Epithelial cell of proximal tubule (primary cell): ENCODE measurements at places on chromosomes 1 and 21. TPM values are rescaled to one million over a fixed set of nuclear protein-coding genes. Genes with fewer than 3 reads are reported as not detected.

- no peak for DNase-seq
These were observed 37.0 kb upstream of the MPC2 start for GRCh38 chr1:167973832-167974231.

GRCh38 chr21:42654179-42654912 is 925 bp downstream of the PDE9A start:
- no peak for DNase-seq

DNA sequence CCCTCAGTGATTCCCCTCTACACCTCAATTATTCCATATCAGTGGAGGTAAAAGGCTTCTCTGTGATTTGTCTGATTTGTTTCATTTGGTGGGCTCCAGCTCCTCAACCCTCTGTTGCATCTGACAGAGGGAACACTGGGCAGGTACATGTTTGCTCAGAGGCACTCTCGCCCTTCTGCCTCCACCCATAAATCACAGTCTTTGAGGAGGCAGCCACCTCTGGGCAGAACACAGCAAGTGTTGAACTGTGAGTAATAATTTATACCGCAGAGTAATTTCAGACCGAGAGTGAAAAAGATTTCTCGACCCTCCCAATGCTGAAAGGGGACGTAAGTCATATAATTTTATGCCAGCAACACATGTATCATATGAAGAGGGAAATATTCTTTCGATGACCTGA is 330.1 kb upstream of the PBX1 start:
- DNase-seq: no peak

DNA sequence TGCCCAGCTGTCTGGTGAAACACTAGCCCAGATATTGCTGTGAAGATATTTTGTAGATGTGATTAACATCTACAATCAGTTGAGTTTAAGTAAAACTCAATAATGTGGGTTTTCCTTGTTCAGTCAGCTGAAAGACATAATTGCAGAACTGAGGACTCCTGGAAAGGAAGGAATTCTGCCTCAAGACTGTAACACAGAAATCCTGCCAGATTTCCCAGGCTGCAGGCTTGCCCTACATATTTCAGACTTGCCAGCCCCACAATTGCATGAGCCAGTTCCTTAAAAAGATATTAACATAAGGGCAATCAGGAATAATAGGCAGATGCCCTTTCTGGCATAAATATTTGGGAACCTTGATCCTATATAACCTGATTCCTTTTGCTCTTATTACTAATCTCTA is 14.2 kb upstream of the NIBAN1 start:
- DNase-seq: no peak

DNA sequence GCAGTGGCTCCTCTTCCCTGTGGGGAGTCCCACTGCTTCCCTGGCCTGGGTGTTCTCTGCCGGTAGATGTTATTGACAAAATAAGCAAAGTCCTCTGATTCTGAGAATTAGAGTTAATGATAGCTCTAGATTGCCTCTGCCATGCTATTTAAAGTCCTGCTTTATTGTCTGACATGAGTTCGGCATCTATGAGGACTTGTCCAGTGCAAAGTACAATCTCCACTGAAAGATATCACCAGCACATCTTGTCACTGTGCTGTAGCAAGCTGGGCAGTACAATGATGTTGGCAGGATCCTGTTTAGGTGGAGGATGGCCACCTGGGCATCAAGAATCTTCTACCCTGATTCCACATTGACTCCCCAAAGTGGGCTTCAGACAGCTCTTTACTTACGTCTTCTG is 54.0 kb upstream of the ATP5PO start:
- no peak for DNase-seq

GRCh38 chr1:248862695-248862997 is 3.8 kb upstream of the ZNF692 start:
- no peak for DNase-seq

- no peak for DNase-seq
These were observed 73.0 kb downstream of the DAP3 start for GRCh38 chr1:155761736-155762405.

GRCh38 chr21:37220433-37220980 is 46.6 kb downstream of the VPS26C start:
- DNase-seq: no peak

DNA sequence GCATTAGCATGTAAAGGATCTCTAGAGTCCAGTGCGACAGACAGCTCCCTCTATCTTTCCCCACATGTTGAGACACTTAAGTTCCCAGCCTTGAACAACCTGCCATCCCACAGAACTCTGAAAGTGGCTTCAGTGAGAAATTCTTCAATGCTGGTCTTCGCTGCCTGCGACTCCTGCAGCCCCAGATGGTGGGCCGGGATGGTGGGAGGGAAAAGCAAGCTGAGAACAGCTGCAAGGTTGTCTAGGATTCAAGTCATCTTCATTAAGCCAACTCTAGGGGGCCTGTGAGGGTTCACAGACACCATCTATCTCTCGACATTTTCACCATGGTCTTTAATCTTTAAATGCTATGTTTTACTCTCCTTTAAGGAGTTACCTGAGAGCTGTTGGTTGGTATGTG is 185.5 kb upstream of the C1orf174 start:
- no peak for DNase-seq

- DNase-seq: no peak
These were observed 55.0 kb downstream of the ALG14 start for GRCh38 chr1:95017775-95018174.

DNA sequence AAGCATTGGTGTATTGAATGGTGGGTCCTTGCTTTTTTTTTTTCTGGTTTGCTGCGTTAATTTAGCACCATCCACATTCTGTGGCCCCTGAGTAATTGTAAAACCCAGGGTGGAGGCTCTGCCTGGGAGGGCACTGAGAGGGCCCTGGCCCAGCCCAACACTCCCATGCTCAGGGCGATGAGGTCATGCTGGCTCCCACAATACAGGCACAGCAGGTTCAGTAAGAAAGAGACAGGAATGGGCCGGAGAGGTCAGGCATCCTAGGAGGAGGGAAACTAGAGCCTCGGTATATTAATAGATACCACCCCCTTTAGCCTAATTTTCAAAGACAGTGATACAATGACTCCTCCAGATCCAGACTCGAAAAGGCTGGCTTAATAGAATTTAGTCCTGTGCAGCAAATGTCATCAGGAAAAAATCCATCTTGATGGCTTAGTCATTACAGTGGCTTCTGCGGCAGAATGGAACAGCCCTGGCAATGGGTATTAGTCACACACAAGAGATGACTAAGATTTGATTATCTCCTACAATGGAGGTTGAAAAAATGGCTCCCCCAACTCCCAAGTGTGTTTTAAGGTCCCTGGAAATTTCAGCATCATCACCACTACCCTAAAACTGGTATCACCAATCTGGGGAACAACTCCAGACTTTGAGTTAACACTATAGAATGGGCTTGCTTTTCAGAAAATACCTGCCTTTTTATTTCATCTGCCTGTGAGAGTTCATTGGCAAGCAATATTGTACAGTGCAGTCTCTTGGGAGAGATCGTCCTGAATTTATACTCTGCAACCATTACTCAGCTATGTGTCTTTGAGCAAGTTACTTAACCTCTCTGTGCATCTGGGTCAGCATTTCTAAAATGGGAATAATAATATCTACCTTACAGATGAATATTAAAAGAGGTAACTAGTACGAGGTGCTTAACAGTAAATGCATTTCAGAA is 43.9 kb upstream of the LYST start:
- peak; percentile 96 for DNase-seq

DNA sequence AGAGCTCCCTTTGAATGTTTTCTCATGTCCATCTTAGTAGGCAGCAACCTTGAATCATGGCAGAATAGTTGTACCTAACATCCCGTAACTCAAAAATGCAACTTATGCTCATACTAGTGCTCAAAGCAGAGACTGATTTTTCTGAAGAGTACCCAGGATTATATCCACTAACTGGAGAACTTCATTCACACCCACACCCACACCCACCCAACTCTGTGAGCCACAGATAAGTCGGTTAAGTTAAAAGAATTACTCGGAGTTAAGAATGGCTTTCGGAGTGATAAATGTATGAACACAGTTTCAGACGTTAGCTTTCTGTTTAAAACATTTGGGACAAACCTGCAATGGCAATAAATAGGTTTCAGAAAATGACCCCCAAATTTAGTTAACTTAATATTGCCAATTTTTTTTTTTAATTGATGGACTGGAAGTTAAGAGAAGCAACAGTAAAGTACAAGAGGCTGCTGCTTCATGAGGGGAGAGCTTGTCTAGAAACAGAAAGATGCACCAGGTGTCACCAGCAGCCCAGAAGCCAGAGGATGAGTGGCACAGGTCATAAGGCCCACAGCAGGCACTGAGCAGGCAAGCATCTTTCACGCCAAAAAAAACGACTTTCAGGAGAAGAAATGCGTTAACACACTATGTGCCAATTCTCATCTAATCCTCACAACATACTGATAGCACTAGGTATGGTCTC is 48.4 kb upstream of the C1orf198 start:
- DNase-seq: no peak

GRCh38 chr1:51499694-51500093 is 19.4 kb downstream of the EPS15 start:
- DNase-seq: no peak

DNA sequence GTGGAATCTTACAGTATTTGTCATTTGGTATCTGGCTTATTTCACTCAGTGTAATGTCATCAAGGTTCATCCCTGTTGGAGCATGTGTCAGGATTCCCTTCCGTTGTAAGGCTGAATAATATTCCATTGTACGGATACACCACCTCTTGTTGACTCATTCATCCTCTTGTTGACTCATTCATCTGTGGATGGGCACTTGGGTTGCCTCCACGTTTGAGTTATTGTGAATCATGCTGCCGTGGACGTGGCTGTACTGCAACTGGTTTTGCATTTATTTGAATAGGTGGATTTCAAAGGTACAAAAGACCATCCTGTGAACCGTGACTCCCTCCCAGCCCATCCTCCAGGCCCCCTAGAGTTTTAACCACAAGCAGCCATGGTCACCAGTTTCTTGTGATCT is 11.9 kb upstream of the TCP10L start:
- peak; percentile 89 for DNase-seq

DNA sequence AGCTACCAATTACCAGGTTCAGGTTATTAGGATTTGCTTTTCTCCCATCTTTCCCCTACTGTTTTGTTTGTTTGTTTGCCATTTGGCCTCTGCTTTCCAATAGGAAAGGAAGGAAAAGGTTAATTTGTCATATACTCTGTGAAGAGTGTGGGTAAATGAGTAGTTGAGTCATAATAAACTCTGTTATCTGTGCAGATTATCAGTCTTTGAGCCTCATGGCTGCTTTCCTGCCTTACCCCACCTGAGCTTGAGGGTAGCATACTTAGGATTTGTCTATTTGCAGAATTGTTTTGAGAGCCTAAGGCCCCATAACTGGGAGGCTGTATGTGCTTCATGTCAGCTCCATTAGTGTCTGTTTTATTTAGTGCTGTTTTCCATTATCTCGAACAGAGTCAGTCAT is 32.9 kb upstream of the SNX27 start:
- no peak for DNase-seq

DNA sequence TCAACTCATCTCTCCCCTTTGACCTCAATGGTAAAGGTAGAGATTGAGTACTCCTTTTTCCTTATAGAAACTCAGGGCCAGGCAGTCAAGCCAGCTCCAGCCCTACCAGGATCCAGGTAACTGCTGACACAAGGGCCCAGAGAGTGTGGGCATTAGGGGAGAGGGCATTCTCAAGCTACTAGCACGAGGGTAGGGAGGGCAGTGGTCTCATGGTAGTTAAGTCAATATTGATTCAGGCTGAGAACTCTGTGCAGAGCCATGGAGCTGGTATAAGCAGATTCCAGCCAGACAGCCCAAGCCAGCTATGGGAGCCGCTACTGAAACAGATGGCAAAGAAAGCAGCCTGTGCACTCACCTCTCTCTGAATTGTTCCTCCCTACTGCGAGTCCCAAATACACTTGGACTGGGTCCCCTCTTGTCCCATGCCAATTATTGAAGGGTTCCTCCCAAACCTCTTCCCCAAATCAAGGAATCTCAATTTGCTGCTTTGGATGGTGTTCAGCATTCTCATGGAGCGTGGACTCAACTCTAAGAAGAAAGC is 2.8 kb downstream of the PI4KB start:
- DNase-seq: no peak

DNA sequence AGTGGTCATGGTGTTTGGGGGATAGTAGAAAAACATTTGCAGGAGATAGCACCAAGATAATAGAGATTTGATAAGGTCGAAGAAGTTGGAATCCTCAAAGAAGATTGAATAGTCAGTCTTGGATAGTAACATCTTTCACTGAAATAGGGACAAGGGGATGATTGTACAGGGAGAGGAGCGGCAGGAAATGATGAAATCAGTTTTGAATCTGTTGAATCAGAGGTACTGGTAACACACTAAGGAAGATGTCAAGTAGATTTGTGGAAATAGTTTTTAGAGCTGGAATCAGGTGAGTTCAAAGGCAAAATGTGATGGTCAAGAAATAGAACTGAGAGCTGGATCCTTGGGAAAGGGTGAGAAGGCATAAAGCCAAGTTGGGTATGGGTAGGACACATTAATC is 26.5 kb downstream of the CAP1 start:
- no peak for DNase-seq

DNA sequence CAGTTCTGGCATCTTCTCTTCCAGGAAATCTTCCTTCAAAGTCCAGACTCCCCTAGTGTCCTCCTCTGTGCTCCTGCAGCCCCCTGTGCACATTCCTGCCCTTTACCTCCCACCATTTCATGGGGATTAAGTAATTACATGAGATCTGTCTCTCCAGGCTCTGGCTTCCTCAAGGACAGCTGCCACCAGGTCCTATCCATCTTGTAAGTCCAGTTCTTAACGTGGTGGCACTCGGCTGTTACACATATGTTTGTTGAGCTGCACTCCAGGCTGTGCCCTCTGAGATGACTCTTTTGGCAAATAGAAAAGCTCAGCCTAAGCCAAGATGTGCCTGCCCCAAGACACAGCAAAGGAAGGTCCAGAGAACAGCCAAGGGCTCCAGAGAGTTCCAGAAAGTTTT is 57.4 kb upstream of the CAMK1G start:
- no peak for DNase-seq

DNA sequence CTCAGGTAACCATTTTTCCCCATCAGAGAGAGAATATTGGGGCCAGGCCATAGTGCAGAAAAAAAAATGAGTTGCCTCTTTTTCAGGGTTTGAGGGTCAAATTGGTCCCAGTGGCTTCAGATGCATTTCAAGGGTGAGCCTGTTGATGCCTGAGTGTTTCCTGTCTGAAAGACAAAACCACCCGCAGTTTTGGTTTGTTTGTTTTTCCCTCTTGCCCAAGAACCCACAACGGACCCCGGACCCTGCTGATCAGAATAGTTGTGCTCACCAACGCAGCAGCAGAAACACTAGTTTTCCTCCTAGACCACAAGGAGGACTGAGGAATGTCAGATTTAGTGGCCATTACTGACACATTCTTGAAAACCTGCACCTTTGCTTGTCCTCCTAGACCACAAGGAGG is 1433.1 kb downstream of the PLA2G4A start:
- no peak for DNase-seq

POU3F1 gene
- total RNA-seq: not detected in 2 replicates

CELA3A gene
- total RNA-seq: not detected in 2 replicates

SYT2 gene
- not detected in 2 replicates for total RNA-seq

LCE1A gene
- not detected in 2 replicates for total RNA-seq

AMPD1 gene
- total RNA-seq: not detected in 2 replicates

RPE65 gene
- total RNA-seq: not detected in 2 replicates

HFM1 gene
- total RNA-seq: 0.17 and 0.94 TPM in 2 replicates

FCRLB gene
- total RNA-seq: 1.5 and 3.6 TPM in 2 replicates

TENT5C gene
- total RNA-seq: under 0.01 TPM in 1 of 2 replicates, not detected in the other

PLEKHN1 gene
- total RNA-seq: 3.1 and 6.8 TPM in 2 replicates

LCA5L gene
- total RNA-seq: 0.23 and 0.65 TPM in 2 replicates

OR2L2 gene
- not detected in 2 replicates for total RNA-seq

TIAM1 gene
- total RNA-seq: 3.6 and 8.3 TPM in 2 replicates

CNR2 gene
- total RNA-seq: not detected in 2 replicates
